ENCODE measurements at places on chromosomes 12 and 14. TPM values are rescaled to one million over a fixed set of nuclear protein-coding genes. Genes with fewer than 3 reads are reported as not detected.

DNA sequence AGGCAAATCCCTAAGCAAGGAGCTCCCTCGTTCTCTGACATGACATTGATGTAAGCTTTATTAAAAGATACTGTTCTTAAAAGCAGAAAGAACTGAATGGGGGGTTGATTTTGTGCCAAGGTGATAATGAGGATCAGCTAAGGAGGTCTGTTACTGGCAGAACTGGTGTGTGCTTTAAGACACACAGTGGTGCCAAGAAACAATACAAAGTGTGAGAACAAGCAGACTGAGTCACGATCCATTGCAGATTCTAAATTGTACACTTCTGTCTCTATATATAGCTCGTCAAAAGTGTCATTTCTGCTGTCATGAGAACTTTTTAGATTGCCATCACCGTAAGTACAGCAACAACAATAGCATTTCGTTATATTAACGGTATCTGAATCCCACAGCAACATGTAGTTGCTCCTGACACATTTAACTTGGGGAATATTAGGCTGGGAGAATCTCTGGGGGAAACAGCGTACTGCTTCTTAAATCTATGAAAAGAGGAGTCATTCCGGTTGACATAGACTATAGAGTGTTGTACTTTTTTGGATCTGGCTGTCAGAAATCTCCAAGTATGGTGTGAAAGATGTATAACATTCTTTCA is 151.3 kb upstream of the PRKD1 start:
- DNase-seq, result no peak

- DNase-seq, result peak; percentile 29
These were observed 91.3 kb downstream of the NINJ2 start for GRCh38 chr12:571795-572531.

DNA sequence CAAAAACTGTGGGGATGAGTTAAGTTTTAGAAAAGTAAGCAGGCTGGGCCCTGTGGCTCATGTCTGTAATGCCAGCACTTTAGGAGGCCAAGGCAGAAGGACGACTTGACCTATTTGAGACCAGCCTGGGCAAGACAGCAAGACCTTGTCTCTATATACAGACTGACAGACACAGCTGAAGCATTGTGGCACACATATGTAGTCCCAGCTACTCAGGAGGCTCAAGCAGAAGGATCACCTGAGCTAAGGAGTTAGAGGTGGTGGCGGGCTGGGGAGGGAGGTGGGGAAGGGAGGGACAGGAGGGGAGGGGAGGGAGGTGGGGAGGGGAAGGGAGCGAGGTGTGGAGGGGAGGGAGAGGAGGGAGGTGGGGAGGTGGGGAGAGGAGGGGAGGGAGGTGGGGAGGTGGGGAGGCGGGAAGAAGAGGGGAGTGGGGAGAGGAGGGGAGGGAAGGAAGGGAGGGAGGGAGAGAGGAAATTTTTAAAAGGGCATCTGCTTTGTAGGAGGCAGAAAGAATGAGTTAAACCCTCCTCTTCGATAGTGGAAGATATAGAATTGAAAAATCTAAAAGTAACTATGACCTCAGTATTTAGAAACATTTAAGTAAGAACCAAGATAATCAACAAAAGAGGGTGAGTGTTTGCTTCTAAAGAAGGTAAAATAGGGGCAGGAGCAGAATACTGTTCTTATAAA is 30.9 kb downstream of the MED13L start:
- DNase-seq, result no peak

DNA sequence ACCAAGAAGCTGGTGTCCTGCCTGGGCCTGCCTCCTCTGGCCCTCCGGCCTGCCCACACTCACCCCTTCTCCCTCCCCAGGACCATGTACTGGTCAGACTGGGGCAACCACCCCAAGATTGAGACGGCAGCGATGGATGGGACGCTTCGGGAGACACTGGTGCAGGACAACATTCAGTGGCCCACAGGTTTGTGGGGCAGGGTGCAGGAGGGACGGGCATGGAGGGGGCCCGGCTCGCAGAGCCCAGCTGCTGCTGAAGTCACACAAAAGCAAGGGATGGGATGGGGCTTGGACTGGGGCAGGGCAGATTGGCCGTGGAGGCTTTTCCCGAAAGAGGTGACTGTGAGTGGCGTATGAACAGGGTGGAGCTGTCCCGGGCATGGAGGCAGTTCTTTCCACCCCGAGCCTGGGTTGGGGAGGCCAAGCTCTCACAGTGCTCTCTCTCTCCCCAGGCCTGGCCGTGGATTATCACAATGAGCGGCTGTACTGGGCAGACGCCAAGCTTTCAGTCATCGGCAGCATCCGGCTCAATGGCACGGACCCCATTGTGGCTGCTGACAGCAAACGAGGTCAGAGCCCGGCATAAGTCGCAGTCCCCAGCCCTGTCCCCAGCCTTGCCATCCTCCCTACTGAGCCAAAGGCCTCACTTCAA is 7.8 kb upstream of the NXPH4 start:
- DNase-seq, result no peak

GRCh38 chr14:77475432-77476115 is 17.7 kb downstream of the AHSA1 start:
- DNase-seq, result no peak

DNA sequence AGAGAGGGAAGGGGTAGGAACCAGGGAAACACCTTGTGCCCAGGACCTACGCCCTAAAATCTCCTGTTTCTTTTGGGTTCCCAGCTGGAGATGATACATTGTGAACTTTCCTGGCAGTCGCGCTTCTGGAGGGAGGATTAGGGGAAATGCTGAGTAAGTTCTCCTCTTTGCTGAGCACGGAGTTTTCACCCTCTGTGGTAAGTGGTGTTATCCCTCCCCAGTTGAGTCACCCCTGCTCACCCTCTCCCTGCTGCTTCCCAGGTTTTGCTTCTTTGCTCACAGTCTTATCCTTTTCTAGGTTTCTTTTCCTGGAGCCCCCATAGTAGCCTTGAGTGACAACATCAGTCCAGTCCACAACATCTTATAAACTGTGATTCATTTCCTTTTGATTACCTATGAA is 789.1 kb downstream of the TMEM121 start:
- no peak for DNase-seq

The ANO2 gene
- not detected for total RNA-seq

The AKAP6 gene
- 2.5 TPM for total RNA-seq

Measured in foreskin keratinocyte (primary cell).